ENCODE measurements at places on chromosomes 5 and 9.
A peak's percentile ranks its signal among the peaks of the same experiment; 100 is the strongest.

DNA sequence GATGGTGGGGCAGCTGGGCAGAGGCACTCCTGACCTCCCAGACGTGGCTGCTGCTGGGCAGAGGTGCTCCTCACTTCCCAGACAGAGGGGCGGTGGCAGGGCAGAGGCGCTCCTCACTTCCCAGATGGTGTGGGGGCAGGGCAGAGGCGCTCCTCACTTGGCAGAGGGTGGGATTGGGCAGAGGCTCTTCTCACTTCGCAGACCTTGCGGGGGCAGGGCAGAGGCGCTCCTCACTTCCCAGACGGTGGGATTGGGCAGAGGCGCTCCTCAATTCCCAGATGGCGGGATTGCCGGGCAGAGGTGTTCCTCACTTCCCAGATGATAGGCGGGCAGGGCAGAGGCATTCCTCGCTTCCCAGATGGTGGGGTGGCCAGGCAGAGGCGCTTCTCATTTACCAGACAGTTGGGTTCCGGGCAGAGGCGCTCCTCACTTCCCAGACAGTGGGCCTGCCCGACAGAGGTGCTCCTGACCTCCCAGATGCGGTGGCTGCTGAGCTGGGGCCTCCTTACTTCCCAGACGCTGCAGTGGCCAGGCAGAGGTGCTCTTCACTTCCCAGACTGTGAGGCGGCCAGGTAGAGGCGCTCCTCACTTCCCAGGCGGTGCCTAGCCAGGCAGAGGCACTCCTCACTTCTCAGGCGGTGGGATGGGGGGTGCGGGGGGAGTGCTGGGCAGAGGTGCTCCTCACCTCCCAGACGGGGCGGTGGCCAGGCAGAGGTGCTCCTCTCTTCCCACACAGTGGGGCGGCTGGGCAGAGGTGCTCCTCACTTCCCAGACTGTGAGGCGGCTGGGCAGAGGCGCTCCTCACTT is 25.3 kb upstream of the SPATA31E1 start:
- peak; percentile 37 for DNase-seq

- peak; percentile 92 for DNase-seq
Measured at GRCh38 chr5:114544561-114544960, 182.7 kb downstream of the KCNN2 start.

- peak; percentile 70 for DNase-seq
Measured at GRCh38 chr5:147558826-147559225, 49.0 kb upstream of the DPYSL3 start.

DNA sequence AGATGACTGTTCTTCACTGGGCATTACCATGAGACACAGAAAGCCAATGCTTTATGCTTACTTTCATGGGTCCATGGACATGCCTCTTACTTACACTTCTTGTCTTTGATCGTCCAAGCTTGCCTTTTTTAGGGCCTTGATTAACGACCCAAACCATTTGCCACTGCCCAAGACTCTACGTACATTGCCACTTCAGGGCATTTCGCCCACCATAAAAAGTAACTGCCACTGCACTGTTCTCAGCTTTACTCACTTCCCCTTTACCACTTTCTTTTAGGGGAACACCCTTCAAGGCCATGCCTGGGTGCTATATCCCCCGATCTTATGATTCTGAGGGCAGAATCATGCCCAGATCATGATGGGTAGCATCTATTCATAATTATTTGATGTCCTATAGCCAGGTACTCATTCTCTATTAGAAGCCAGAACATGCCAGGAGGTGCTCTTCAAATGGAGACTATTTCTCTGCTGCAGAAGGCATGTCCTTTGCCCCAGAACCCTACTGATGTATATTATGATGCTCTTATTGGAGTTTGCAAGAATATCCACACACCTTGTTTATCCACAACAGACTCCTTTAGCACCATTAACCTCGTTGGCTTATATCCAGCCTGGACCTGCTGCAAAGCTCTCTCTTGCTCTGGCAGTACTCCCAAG is 64.1 kb upstream of the RAD23B start:
- DNase-seq = no peak

DNA sequence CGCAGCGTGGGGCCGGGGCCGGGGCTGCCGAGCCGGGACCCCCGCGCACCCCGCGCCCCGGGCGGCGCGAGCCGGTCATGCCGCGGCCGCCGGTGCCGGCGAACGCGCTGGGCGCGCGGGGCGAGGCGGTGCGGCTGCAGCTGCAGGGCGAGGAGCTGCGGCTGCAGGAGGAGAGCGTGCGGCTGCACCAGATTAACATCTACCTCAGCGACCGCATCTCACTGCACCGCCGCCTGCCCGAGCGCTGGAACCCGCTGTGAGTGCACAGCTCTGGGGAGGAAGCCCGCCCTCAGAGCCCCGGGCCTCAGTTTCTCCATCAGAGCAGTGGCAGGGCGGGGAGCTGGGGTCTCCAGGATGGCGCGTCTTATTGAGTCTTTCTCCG is 335 bp downstream of the GALNT12 start:
- no peak for DNase-seq

- DNase-seq = no peak
Measured at GRCh38 chr5:138832218-138832617, 42.9 kb downstream of the LRRTM2 start.

GRCh38 chr5:84372066-84372695 is 12.5 kb downstream of the EDIL3 start:
- no peak for DNase-seq

- no peak for DNase-seq
Measured at GRCh38 chr5:61177716-61178115, 15.4 kb upstream of the SMIM15 start.
